GOT3 (cell line): ENCODE measurements at places on chromosomes 5 and 9.

DNA sequence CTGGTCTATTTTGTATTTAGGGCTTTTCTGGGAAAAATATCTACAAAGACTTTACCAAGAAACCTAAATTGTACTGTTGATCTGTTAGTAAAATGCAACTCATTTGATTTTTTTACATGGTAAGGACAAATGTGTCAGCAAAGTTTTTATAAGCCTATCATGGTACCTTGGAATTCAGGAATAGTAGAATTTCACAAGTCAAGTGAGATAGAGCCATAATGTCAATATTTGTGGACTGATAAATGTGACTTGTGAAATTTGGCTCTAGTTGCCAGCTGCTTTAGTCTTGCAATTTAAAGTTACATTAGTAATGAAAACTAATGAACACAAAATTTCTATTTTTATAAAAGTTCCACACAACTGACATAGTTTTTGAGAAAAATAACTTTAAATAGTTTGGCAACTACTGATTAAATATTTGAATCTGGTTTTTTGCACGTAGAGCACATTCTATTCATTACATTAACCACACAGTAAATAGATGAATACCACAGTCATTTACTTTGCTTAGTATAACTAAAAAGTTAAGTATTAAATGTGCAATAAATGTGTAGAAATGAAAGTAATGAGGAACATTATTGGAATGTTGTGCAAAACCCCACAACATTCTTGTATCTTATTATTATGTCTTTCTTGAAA, 41.2 kb upstream of the RIOK2 start:
- no peak for DNase-seq

DNA sequence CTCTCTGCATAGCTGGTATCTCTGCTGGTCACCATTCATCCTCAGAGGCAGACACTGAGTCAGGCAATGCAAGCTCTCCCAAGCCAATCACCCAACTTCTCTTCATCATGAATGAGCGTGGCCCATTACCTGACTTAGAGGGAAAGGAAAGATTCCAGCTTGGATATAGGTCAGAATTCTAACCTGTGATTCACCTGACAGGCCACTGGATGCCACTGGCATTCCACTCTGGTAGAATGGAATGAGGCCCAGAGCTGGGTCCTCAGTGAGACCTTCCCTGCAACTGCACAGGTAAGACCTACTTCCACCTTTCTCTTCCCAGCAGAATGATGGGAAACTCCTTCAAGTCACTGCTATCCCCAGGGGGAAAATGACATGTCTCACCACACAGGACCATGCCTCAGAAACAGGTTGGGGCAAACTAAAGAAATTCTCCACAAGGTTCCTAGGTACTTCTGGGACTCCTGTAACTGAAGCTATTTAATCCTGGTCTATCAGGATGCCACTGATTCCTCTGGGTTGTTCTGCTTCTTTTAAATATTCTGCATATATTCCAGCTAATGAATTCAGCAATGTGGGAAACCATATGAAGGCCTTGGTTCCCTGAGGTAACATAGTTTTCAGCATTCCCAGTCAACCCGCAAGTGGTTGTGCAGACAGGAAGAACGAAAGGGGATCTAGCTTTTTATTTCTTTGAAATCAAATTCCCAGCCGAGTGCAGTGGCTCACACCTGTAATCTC, 62.0 kb downstream of the SUSD1 start:
- DNase-seq: no peak

DNA sequence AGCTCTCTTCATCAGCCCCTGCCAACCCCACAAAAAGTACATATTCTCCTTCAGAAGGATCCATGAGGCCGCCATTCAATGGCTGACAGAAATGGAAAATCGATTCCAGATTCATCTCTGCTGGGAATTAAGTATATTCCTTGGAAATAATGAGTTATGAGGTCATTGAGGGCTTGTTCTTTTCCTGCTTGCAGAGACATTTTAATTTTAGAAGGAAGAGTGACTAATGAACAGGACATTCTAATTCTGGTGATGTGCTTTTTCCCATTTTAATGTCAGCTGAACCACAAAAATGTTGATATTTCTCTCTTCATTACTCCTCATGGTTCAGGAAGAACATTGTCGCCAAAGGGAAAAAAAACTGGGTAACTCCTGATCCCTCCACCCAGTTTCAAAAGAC, 314.0 kb downstream of the PIK3R1 start:
- no peak for DNase-seq

- DNase-seq: no peak
These were observed 100.2 kb upstream of the IL12B start for GRCh38 chr5:159430361-159431012.

DNA sequence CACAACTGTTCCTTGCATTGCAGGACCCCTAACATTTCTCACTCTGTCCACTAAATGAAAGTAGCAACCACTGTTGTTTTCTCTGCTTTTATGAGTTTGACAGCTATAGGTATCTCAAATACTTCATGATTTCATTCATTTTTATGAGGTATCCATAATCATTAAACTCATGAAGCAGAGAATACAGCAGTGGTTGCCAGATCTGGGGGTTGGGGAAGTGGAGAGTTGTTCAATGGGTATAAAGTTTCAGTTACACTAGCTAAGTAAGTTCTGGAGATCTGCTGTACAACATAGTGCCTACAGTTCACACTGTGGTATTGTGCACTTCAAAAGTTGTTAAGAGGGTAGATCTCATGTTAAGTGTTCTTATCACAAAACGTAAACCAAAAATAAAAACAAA, 23.4 kb upstream of the CAMK4 start:
- DNase-seq: no peak

DNA sequence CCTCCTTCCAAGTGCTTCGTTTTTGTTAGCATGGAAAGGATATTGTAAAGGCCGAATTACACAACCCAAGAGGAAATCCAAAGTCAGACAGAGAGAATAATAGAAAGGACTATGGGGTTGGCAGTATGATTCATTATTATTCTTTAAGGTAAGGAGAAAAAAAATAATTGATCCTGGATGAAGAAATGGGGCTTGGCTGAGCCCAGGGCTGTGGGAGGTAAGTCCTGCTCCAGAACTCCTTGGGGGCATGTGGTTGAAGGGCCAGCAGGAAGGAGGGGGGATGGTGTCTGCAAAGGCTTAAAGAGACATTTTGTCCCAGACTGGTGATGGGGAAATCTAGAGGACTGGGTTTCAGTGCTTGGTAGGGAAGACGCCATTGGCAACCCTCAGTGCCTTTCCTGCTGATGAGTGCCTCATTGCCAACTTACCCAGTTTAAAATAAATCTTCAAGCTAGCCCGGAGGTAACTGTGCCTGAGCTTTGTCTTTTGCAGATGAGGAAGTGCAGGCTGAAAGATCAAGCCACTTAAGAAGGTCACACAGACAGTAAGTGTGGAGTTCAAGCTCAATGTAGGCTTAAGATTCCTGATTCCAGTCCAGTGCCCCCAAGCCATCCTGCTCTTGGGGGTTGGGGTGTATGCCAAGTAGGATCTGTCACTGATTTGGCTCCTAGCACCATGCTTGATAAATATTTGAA, 30.2 kb downstream of the FOXI1 start:
- DNase-seq: no peak

GRCh38 chr5:136133222-136133921, 727 bp downstream of the SMAD5 start:
- no peak for DNase-seq

- DNase-seq: no peak
These were observed 64.6 kb upstream of the VCAN start for GRCh38 chr5:83406906-83407305.
